Muscle of back (tissue), 13 donors: ENCODE measurements at places on chromosomes 7 and 10. TPM values are rescaled to one million over a fixed set of nuclear protein-coding genes. Genes with fewer than 3 reads are reported as not detected.

LEP gene
- 0.12 TPM for polyA plus RNA-seq

DNA sequence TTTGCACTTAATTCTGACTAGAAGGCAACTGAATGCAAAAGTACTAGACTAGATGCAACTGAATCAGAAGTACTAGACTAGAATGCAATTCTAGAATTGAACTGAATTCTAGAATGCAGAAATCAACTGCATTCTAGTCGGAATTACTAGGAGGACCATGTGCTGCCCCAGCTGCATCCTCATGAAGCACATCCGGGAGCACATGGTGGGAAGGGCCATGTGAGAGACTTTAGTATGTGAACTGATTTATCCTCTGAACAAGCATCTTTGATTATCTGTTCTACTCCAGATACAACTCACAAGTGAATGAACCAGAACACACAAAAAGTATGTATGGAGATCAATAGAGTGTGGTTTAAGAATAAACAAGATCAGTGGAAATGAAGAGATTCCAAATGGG, 115.1 kb downstream of the GALNT11 start:
- DNase-seq: no peak

EVX1 gene
- polyA plus RNA-seq: not detected

MMRN2 gene
- polyA plus RNA-seq: 29.4 TPM

- no peak for DNase-seq
These were observed 45.6 kb downstream of the ELFN1 start for GRCh38 chr7:1715671-1716074.

CLEC5A gene
- polyA plus RNA-seq: 0.57 TPM

COPS6 gene
- 85.7 TPM for polyA plus RNA-seq

DNA sequence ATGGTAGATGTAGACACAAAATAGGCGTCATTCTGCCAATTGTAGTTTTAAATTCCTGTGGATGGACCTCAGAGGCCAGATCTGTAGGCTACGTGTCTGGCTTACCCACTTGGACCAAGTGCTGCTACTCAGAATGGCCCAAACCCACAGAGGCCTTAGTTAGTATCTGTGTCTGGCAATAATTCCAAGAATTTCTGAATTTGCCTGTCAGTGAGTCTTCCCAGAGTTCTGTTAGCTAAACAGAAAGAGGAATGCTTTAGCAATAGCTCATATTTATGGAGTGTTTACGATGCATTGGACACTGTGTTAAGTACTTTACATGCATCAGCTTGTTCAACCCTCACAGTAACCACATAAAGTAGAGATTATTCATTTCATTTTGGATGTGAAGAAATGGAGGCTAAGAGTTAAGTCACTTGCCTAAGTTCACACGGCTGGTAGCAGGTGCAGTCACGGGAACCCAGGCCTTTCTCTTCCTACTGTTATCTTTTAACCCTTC, 231.8 kb downstream of the PTEN start:
- peak; percentile 69 for DNase-seq

DNA sequence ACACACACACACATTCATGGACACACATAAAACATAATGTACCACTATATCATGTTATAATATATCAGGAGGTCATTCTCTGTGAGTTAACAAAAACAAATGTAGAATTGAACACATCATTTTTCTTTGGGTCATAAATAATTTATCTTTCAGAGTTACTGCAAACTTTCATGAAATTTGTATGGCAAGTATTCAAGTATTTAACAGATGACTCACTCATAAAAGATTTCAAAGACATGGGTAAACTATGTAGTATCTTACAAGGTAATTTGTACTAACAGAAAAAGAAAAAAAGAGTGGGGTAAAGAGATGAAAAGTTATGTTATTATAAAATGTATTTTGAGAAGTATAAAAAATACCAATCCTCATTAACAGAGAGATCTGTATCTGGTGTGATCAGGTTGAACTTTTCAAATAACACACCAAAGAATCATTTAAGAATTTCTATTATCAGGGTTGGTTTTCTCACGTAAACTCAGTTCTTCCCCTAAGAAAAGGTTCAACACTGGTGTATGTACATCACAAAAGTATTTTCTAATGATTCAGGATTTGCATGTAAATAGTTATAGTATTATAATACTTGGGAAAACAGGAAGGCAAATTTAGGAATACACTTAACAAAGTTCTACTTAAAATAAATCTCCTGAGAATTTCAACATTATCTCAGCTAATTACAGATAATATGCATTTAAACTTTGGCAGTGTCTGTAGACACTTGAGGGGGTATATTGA, 933.1 kb upstream of the LRRN3 start:
- peak; percentile 11 for DNase-seq

- DNase-seq: no peak
These were observed 17.4 kb downstream of the ADGRA1 start for GRCh38 chr10:133104963-133105640.

- no peak for DNase-seq
These were observed 669.4 kb downstream of the PARD3 start for GRCh38 chr10:34145715-34146114.

GRCh38 chr7:71627651-71628050, 495.7 kb downstream of the GALNT17 start:
- DNase-seq: no peak

SPDYE2 gene
- polyA plus RNA-seq: 2.6 TPM

CCDC172 gene
- polyA plus RNA-seq: not detected

- no peak for DNase-seq
These were observed 880.1 kb downstream of the DNAJB9 start for GRCh38 chr7:109449760-109450159.

DNA sequence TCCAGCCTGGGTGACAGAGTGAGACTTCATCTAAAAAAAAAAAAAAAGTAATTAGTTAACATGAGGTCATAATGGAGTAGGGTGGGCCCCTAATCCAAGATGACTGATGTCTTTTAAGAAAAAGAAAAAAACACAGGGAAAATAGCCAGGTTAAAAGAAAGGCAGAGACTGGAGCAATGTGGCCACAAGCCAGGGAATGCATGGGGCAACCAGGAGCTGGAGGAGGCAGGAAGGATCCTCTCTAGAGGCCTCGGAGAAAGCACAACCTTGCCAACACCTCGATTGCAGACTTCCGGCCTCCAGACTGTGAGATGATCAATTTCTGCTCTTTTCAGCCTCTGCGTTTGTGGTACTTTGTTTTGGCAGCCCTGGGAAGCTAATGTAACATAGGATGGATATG, 121.5 kb downstream of the ITIH5 start:
- no peak for DNase-seq

- peak; percentile 36 for DNase-seq
These were observed 712.9 kb upstream of the NRP1 start for GRCh38 chr10:34047389-34047788.

HOXA7 gene
- 9.9 TPM for polyA plus RNA-seq

GRCh38 chr10:102230861-102231356, 4.8 kb downstream of the ELOVL3 start:
- DNase-seq: peak; percentile 54

- no peak for DNase-seq
These were observed 505.6 kb downstream of the HTR7 start for GRCh38 chr10:90352288-90352687.

BRAT1 gene
- polyA plus RNA-seq: 19.9 TPM

GRCh38 chr10:35306852-35307251, 29.5 kb upstream of the CCNY start:
- no peak for DNase-seq

- DNase-seq: no peak
These were observed 21.6 kb upstream of the WASL start for GRCh38 chr7:123770378-123770777.

GRCh38 chr7:24455813-24456525, 117.3 kb upstream of the PALS2 start:
- no peak for DNase-seq

DNA sequence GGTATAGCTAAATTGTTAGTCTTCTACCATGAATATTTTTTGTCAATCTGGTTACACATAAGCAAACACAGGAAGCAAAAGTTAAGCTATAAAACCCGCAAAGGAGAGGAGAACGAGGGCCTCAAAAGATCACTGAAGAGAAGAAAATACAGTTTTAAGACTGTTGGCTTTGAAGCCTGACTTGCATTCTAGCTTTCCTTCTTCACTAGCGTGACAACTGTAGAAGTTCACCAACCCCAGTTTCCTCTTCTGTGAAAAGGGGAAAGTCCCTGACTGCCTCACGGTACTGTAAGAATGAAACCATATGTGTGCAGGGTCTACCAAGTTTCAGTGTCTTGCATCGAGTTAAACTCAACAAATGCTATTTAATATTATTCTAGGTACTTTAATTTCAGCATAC, 7.5 kb upstream of the LRRN3 start:
- DNase-seq: no peak

SKIDA1 gene
- polyA plus RNA-seq: 1.7 TPM

DNA sequence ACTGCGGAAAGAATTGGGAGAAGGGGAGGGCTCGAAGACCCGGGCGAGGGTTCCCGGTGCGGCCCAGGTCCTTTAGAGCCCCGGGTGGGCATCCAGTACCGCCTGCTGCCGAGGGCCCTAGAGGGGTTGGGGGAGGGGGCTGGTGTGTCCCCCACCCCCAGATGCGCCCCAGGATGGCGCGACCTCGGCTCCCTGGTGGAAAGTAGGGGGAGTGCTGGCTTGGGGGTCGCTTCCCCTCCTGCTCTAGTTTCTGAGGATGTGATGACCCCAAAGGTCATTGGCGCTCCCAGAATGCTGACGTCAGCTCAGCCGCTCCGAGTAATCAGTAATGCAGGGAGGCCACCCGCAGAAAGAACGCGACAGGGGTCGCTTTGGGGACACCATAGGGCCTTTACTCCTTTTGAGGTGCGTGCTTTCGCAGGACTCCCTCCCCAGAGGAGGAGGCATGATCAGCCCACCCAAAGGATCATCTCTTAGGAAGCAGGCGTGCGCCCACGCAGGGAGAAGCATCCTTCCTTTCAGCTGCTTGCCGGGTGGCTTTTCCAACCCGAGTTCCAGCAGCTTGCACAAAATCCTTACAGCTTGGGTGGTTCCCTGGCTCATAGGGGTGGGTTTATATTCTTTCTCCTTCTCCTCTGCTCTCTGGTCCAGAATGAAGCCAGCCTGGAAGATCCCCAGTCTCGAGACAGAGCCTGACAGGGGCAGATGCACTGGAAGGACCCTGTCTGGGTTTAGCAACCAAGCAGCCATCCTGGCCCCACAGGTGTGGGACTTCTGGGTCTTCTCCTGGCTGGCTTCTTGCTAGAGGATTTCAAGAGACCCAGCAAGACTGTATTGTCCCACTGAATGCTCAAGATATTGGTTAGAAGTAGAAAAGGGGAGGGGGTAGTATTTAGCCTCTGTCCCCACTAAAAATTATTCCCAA, 1.3 kb upstream of the PRKAG2 start:
- no peak for DNase-seq
